ENCODE measurements at places on chromosomes 4 and X. TPM values are rescaled to one million over a fixed set of nuclear protein-coding genes. Genes with fewer than 3 reads are reported as not detected.

DNA sequence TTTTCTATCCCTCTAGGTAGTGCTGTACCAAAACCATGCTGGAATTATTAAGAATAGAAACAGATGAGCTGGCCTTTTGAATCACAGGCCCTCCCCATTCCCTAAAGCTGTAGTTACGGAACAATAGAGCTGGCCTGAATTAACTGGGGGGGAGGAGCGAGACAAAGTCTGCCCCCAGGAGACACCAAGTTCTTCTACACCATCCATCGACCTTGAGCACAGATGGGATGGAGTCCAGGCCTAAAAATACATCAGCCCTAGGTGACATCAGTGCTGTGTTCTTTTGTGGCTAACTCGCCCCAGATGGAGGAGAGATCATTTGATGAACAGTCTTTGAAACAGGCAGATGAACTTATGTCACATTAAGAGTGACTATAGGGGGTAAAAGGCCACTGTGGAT, 49.6 kb downstream of the LHFPL1 start:
- DNase-seq = no peak

DNA sequence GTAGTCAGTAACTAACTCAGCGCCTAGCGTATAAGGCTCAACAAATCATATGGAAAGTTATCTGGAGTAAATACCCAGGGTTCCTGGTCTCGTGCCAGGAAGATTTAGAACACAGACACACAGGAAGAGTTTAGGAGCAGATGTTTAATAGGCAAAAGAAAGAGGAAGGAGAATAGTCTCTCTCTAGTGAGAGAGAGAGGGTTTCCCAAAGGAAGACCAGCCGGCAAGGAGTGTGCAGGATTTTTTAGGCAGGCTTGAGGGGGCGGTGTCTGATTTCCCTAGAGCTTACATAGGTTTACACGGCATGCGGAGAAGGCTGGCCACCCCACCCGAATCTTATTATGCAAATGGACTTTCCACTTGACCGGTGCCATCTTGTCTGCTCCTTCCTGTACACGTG, 284.0 kb upstream of the FRG1 start:
- no peak for DNase-seq

GRCh38 chr4:79650794-79651431, 242.9 kb upstream of the GK2 start:
- DNase-seq = no peak

DNA sequence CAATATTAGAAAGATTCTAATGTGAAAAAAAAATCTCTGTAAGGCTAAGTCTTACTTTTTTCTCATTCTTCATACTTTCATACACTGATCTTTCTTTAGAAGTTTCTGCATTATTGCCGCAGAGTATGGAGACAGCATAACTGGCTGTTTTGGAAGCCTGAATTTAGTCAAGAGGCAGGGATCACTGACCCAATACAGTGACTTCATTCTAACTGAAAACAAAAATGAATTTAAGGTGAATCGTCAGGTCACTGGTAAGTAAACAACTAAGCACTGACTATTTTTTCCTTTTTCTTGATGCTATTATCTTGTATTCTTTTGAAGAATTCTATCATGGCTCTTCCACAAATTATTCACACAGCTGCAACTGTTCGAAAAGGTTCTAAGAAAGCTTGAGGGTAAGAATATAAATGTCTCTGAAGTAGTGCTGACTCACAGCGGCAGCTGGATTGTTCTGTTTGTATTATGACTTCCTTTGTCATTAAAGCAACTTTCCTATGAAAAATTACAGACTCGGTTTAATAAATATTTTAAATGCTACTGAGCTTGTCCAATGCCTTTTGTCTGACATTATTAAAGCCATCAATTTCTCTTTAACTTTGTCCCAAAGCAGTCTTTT, 609.3 kb downstream of the FSTL5 start:
- no peak for DNase-seq

DNA sequence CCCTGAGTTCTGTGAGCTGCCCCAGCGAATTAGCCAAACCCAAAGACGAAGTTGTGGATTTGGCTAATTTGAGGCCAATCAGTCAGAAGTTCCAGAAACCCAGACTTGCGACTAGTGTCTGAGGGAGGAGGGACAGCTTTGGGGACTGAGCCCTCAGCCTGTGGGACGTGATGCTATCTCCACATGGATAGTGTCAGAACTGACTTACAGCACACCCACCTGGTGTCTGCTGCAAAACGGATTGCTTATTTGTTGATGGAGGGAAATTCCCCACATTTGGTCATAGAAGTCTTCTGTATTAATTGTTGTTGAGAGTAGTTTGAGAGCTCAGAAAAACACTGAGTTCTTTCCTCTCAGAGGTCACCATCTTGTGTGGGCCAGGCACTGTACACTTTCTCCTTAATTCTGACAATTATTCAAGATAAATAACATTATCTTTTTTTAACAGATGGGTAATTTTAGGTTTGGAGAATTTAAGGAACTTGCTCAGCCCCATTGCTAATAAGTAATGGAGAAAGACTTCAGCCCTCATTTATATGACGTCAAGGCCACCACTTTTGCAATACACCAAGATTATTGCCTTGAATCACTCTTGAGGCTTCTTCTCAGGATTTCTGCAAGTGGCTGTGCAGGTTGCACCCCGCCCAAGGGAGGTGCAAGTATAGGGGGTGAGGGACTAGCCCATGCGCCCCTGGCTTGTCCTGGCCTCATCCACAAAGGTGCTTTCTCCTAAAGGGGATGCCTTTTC, 16.7 kb downstream of the CLRN2 start:
- DNase-seq = no peak

DNA sequence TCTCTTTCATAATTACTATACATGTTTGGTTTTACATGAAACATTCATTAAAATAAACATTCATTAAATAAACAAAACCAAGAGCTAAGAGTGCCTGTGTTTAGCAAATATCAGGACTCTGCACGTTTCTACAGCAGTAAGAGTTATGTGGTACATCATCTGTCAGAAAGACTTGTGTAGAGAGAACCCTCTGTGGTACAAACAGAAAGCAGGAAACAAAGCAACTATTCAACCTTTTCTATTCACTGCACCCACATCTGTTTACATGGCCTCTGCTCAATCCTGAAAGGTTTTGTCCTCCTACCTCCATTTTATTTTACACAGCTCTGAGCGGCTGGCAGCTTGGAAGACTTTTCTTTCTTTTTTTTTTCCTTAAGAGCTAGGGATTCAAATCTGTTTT, 90.7 kb upstream of the PCDH18 start:
- DNase-seq = no peak

- no peak for DNase-seq
These were observed 393.8 kb upstream of the GNPDA2 start for GRCh38 chr4:45120163-45120562.

DNA sequence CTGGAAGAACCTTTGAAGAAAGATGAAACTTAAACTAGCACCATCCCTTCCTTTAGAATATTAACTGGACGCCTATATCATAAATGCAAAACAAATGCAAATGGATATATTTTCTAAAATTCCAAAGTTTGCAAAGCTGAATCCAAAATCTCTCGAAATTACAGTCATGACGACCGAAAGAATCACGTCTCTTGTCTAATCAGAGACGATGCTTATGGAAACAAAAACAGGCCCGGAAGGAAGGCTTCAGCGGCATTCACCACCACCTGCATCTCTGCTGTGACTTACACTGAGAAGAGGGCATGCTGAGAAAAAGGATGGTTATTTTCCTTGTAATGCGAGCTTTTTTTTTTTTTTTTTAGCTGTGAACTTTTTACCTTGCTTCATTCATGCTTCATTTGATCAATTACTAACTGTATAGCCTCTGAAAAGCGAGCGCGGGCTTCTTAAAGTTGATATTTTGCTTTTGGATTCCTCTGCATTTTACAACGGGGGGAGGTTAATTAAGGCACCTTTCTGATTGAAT, 209.3 kb downstream of the SOWAHB start:
- no peak for DNase-seq

- DNase-seq = no peak
These were observed 74.0 kb downstream of the FANCB start for GRCh38 chrX:14798805-14799397.

- no peak for DNase-seq
These were observed 274.3 kb upstream of the NR3C2 start for GRCh38 chr4:148716431-148717052.

DNA sequence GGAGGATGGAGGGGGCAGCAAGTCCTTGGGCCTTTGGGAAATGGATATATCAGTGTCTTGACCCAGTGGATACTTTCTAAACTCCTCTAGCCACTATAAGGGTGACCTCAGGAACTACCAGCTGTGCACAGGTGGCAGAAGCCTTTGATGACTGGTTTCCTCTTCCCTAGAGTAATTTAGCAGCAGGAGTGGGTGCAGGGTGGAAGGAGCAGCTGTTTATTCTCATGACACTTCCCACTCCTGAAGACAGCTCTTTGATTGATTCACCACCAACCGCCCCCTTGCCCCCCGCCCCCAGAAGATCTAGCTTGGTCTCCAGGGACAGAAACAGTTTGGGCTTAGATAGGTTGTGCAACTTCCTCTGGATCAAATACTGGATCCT, 63.0 kb downstream of the GPC3 start:
- DNase-seq = no peak

ATOH1 gene
- total RNA-seq = not detected

CXorf51B gene
- not detected for total RNA-seq

KIT gene
- 0.23 TPM for total RNA-seq

CLDN34 gene
- not detected for total RNA-seq

OPN1MW2 gene
- total RNA-seq = not detected

SSX1 gene
- total RNA-seq = not detected

GLRB gene
- total RNA-seq = not detected

FGB gene
- total RNA-seq = not detected

DCLK2 gene
- not detected for total RNA-seq

GAGE12F gene
- not detected for total RNA-seq

KCNE5 gene
- 0.14 TPM for total RNA-seq

All from activated naive CD8-positive, alpha-beta T cell treated with anti-CD3 and anti-CD28 coated beads for 36 hours (primary cell).